ENCODE measurements at places on chromosomes 16 and 17. TPM values are rescaled to one million over a fixed set of nuclear protein-coding genes. Genes with fewer than 3 reads are reported as not detected.

- DNase-seq, result no peak
These were observed 461.3 kb downstream of the PMP22 start for GRCh38 chr17:14803826-14804225.

- peak; percentile 87 for DNase-seq
These were observed 17.0 kb downstream of the CRYM start for GRCh38 chr16:21260870-21261791.

DNA sequence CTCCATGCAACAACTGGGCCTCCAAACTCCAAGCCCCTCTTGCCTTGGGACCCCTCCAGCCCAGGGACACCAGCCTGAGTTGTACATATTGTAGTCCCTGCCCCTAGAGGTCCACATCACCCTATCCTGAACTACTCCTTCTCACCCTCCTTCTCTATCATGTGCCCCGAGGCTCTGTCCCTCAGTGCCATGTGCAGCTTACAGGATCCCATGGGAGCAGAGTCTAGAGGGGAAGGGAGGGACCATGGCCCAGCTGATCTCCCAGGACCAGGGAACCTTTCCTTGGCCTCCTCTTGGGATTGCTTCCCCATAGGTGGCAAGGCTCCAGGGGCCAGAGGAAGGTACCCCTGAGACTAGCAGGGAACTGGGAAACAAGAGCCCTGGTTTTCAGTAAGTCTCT, 35.3 kb downstream of the TMEM132E start:
- no peak for DNase-seq

- no peak for DNase-seq
These were observed 492.3 kb upstream of the EEF2KMT start for GRCh38 chr16:5589812-5590373.

- peak; percentile 31 for DNase-seq
These were observed 29.4 kb downstream of the HMOX2 start for GRCh38 chr16:4505356-4506147.

GRCh38 chr17:49473900-49474751, 21.0 kb upstream of the NGFR start:
- DNase-seq, result no peak

- no peak for DNase-seq
These were observed 330.7 kb upstream of the ASIC2 start for GRCh38 chr17:33623841-33624240.

DNA sequence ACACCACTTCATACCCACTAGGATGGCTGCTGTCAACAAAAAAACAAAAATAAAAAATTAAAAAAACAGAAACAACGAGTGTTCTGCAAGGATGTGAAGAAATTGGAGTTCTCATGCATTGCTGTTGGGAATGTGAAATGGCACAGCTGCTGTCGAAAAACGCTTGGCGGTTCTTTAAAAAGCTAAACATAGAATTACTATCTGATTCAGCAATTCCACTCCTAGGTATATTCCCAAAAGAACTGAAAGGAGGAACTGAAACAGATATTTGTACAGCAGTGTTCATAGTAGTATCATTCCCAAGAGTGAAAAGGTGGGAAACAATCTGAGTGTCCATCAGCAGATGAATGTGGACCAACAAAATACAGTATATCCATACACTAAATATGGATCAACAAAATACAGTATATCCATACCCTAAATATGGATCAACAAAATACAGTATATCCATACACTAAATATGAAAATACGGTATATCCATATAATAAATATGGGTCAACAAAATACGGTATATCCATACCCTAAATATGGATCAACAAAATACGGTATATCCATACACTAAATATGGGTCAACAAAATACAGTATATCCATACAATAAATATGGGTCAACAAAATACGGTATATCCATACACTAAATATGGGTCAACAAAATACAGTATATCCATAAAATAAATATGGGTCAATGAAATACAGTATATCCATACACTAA, 8.7 kb downstream of the METTL16 start:
- DNase-seq, result no peak

DNA sequence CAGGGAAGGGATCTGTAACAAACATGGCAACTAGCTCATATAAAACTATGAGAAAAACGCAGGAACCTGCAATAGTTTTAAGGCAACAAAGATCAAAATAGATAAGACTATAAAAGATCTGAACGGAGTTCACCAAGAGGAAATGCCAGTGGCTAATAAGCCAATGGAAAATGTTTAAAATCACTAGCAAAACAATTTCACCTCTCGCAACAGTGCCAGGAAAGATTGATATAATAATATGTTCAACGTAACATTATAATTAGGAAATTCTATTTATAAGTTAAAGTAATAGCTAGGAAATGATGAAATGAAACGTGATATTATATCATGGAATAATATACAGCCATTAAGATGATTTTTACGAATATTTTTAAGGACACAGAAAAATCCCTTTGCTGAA, 16.0 kb downstream of the MRC2 start:
- no peak for DNase-seq

DNA sequence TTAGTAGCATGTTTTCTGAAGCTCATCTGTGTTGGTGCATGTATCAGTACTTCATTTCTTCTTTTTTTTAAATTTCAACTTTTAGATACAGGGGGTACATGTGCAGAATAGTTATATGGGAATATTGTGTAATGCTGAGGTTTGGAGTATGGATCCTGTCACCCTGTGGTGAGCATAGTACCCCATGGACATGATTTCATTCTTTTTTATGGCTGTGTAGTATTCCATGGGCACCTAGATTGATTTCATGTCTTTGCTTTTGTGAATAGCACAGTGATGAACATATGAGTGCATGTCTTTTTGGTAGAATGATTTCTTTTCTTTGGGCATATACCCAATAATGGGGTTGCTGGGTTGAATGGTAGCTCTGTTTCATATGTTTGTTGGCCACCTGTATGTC, 55.0 kb upstream of the NOL11 start:
- DNase-seq, result no peak

DNA sequence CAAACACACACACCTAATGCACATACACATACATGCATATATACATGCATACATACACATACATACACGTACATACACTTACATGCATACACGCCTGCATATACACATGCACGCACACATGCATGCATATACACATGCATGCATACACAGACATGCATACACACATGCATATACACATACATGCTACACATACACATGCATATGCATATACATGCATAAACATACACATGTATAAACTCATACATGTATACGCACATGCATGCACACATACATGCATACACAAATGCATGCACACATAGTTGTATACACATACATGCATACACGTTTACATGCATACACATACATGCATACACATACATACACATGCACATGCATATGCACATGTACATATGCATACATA, 23.6 kb upstream of the RMI2 start:
- DNase-seq, result no peak

- no peak for DNase-seq
These were observed 1.8 kb downstream of the RAB11FIP3 start for GRCh38 chr16:427250-427649.

DNA sequence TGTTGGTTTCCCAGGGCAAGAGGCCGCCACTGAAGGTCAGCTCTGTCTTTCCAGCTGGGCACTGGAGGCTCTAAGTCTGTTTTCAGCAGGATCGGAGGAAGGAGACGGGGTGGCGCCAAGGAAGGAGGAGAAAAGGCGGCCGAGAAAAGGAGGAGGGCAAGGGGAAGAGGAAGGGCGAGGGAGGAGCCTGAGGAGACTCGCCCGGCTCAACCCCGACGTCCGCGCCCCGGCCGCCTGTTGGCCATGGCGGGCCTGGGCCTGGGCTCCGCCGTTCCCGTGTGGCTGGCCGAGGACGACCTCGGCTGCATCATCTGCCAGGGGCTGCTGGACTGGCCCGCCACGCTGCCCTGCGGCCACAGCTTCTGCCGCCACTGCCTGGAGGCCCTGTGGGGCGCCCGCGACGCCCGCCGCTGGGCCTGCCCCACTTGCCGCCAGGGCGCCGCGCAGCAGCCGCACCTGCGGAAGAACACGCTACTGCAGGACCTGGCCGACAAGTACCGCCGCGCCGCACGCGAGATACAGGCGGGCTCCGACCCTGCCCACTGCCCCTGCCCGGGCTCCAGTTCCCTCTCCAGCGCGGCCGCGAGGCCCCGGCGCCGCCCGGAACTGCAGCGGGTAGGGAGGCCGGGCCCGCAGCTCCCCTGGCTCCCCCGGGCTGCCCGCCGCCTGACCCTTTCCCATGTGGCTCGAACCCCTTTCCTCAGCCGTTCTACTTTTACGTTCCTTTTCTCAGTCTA, at the start of gene RNF135:
Gene RNF135, plus strand, starts transcription at position 209 of the 737 bp plus-strand sequence. Its CDS starts 35 bp downstream, at position 244.
- peak; percentile 85 for DNase-seq

- no peak for DNase-seq
These were observed 3.6 kb downstream of the LRRC75A start for GRCh38 chr17:16488186-16488967.

DNA sequence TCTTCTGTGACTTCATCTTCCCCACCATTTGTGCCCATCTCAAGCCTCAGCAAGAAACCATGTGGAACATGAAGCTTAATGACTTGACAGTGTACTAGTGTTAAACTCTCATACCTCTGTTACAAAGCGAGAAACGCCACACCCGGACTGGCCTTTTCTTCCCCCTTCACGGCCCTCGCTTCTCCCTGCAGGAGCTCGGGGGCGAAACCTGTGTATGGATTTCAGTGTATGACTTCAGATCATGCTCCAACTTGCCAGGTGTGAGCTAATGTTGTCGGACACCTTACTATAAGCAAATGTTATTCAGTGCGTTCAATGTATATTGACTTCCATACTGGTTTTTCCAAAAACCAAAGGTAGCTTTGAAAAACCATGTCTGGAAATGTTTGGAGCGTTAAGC, 20.1 kb upstream of the SLC5A11 start:
- no peak for DNase-seq

DNA sequence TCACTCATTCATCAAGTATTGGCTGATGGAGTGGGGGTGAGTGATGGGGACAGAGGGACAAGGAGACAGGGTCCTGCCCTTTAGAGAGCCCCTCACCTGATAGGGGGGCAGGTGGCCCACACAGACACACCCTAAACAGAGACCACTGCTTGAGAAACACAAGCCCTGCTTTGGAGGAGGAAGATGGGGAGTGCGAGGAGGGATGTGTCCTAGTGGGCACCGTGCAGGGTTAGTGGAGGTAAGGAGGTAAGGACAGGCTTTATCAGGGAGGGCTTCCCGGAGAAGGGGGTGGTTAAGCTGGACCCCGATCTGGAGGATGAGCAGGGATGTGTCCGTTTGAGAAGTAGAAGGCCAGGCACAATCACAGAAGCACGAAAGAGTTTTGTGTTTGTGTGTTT, 8.2 kb upstream of the SMTNL2 start:
- DNase-seq, result no peak

DNA sequence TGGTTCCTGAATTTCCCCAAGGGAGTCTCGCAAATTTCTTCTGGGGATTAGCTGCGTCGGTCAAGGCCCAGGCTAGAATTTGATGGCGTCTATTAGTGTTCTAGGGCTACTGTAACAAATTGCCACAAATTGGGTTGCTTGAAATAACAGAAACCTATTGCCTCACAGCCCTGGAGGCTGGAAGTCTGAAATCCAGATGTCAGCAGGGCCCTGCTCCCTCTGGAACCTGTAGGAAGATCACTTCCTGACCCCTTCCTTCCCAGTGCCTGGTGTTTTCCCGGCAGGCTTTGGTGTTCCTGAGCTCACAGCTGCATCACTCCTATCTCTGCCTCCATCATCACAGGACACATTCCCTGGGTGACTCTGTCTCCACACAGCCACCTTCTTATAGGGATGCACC, 24.4 kb downstream of the DHRS7C start:
- no peak for DNase-seq

GRCh38 chr16:49932434-49932833, 76.5 kb upstream of the ZNF423 start:
- DNase-seq, result no peak

GRCh38 chr17:11618861-11619566, 20.7 kb downstream of the DNAH9 start:
- peak; percentile 91 for DNase-seq

- no peak for DNase-seq
These were observed 191.5 kb downstream of the FTO start for GRCh38 chr16:53895433-53895832.

Gene ORC6
- total RNA-seq, result 2.2 TPM

Gene C1QTNF8
- total RNA-seq, result not detected

Gene TNFRSF13B
- total RNA-seq, result 0.32 TPM

Gene STH
- not detected for total RNA-seq

Gene CCDC78
- total RNA-seq, result 3.3 TPM
